ENCODE measurements at places on chromosomes 4 and X.

GRCh38 chrX:140923118-140923517 lies 79.3 kb upstream of the SPANXB1 start:
- DNase-seq, result no peak

GRCh38 chr4:139030614-139031235 lies 15.1 kb downstream of the NOCT start:
- peak; percentile 82 for DNase-seq

DNA sequence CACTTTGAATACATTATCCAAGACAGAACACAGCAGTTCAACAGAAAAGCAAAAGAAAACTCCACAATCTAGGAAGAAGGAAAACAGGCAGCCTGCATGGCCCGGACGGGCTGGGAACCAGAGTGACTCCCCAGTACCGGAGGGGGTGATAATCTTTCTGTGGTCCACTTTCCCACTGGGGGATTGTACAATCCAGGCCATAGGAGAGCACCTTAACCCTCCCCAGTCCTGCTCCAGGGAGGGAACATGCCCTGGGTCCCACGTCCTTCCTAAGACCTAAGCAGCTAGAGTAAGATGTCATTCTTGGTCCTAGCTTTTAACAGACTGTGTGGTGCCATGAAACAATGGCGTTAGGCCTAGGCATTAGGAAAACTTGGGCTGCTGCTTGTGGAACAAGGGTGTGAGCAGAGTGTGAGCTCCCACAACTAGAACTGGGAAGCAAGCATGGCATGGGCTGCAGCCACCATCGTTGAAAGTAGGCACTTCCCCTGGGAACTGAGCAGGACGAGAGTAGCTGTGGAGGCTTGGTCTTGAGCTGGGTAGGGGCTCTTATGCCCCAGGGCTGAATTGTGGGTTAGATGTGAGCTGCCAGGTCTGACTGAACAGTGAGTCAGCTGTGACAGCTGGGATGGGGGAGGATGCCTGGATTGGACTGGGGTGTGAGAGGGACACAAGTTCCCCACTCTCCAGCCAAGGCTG lies 42.4 kb downstream of the NAT8L start:
- DNase-seq, result no peak

DNA sequence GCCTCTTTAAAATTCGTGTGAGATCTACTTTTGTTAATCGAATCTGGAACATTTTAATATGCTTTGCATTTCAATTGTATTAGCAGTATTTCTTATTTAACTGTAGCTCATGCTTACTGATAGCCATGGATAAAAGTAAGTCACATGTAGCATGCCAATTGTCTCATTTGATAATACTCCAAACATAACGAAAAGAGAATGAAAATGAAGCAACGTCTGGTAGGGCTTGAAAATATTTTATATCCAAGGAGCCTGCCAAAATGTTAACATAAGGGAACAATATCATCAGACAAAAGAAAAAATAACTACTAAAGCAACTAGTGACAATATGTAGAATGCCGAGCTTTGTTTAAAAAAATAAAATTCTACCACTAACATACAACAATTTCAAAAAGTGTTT lies 94.1 kb upstream of the MID1 start:
- DNase-seq, result no peak

DNA sequence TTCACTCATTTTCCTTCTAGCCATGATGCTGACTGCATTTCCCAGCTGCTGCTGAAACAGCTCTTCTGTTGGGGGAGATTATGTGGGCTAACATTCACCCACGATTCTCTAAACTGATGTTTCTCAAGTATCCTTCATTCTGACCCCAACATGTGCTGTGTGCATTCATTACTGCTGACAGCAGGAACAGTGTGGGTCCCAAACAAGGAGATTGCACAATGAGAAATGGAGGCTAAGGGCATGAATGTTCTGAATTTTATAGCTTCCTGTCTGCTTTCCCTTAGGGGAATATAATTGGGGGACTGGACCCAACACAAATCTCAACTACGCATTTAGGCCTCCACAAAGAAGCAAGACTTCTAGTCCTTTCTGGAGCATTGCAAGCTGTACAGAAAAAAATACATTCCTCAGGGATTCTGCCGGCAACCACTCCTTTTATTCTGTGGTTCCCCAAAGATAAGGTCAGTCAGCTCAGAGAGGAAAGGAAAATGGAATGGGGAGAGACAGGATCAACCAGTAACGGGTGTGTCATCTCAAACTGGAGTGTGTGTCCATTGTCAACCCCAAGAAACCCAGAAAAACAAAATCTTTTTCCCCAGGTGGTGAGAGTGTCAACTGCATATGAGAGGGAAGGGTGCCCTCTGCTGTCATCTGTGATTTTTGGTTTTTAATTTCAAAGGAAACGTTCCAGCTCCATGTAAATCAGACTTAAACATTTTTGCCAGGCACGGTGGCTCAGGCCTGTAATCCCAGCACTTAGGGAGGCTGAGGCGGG lies 81.5 kb upstream of the EGFL6 start:
- DNase-seq, result peak; percentile 95

DNA sequence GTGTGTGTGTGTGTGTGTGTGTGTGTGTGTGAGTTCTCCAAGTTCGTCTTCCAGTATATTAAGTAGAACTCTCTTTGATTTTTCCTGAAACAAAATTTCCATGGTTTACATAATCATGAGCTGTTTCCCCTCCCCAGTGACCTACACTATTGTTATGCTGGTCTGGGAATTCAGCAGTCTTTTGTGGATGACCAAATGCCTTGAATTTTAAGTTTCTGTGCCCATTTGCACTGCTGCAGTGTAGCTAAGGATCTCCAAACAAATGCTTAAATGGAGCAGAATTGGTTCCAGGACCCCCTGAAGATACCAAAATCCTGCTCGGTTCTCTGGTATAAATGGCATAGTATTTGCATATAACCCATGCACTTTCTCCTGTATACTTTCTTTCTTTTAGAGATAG lies 77.2 kb upstream of the SLC34A2 start:
- DNase-seq, result no peak

- DNase-seq, result no peak
Measured at GRCh38 chrX:153670748-153671588, 2.6 kb downstream of the PNCK start.

DNA sequence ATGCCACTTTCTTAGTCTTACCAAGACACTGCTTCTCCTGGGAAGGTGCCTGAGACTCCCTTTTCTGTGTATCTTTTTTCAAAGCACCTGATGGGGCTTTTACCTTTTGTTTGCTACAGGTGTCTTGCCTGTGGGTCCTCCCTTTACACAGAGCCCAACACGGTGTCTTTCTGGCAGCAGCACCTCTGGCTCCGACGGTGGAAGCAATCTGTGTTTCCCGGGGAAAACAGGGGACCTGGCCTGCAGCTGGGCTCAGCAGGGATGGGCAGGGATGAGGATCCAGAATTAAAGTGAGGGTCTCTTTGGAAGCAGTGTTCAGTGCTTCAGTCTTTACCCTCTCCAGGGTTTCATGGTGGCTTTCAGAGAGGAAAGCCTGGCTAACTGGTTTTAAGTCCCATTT lies 11.3 kb downstream of the POU4F2 start:
- no peak for DNase-seq

DNA sequence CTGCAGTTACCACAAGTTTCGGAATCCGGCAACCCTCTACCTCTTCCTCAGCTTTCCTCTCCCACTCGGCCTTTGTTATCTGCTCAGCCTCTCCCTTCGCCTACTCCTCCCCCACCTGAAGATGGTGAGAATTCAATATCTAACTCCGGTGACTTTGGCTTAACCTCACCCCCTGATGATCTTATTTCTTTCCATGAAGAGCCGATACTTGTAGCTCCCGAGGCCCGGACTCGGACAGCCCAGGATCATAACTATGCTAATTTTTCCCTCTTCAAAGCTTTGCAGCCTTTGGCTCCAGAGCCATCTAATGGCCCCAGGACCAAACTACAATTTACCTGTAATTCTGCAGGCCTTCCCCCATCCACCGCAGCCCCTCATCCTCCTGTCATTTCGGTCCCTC lies 32.0 kb upstream of the MGST2 start:
- DNase-seq, result peak; percentile 33

DNA sequence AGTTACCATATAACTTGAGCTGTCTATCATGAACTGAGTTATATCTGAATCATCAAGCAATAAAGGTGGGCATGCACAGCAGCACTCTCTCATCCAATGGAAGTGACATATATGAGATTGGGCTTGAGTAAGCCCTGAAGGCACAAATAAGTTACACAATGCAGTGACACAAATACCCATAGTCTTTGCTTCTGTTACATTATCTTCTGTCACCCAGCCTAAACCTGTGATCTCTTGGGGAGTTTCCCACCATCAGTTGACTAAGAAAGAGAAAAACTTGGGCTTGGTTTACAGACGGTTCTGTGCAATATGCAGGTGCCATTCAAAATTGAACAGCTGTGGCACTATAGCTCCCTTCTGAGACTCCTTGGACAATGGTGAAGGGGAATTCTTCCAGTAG lies 138.8 kb upstream of the IL15 start:
- DNase-seq, result no peak

DNA sequence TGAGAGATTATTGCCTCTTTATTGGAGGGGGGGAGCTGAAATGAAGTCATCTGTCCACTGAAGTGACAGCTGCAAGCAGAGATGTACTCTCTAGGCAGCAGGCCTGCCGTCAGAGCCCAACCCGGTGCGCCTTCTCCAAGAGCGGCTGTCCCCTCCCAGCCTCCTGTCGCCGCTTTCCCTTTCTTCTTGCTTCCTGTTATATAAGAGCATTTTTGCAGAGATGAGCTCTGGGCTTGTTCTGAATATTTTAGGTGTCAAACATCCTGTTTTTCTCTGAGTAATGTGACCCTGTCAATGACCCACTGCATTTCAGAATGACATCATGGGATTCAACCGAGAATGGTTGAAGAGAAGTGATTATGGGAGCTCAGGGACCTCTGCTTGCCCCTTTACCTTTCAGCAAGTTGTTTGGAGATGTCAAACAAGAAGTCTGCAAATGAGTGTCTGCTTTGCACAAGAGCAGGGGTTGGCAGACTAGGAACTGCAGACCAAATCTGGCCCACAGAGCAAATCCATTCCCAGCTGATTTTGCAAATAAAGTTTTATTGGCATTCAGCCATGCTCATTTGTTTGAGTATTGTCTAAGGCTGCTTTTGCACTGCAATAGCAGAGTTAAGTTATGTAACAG lies 79.9 kb downstream of the SLC9A6 start:
- DNase-seq, result no peak

Measured in amniotic epithelial cell (primary cell).